ENCODE measurements at places on chromosomes 5 and 9. TPM values are rescaled to one million over a fixed set of nuclear protein-coding genes. Genes with fewer than 3 reads are reported as not detected.
A peak's percentile ranks its signal among the peaks of the same experiment; 100 is the strongest.

DNA sequence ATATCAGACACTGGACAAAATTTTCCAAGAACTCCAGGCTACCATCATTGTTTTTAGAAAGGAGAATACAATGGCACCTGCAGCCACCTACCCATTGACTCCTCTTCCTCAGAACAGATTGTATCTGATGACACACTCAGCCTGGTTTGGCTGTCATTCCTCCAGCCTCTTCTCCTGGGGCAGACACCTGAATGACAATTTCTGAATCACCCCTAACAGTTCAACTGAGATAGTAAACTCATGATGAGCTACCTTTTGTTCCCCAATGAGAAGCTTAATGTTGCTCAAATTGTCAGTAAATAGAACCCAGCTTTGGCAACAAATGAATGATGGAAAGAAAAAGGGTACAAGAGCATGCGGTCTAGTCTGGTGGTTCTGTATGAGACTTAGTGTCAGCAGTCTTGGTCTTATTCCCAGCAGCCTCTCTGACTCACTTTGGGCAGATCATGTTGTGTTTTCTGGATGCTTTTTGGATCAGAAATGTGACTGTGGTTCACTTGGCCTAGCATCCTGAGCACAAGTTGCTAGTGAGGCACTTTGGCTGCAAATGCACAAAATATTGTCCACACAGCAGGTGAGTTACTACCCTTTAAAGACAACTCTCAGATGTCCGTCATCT, 78.3 kb downstream of the MAMDC2 start:
- no peak for DNase-seq

- DNase-seq, result no peak
These were observed 408.7 kb downstream of the ARHGEF28 start for GRCh38 chr5:74034733-74035132.

DNA sequence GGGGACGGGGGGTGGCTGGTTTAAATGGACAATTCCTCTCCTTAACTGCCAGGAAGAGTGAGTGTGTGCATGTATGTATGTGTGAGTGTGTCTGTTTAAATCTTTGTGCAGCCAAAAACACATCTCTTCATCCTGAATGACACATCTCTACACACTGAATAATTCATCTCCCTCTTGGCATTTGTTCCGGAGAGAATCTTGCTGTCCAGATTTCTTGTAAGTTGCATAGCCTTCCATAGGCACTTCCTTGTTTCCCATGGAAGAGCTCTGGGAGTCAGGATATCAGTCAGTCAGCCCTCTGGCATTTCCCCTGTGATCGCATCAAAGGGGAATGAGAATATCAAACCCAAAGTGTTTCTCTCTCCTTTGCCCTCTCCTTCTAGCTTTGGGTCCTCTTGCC, 74.7 kb downstream of the WWC1 start:
- DNase-seq, result no peak

DNA sequence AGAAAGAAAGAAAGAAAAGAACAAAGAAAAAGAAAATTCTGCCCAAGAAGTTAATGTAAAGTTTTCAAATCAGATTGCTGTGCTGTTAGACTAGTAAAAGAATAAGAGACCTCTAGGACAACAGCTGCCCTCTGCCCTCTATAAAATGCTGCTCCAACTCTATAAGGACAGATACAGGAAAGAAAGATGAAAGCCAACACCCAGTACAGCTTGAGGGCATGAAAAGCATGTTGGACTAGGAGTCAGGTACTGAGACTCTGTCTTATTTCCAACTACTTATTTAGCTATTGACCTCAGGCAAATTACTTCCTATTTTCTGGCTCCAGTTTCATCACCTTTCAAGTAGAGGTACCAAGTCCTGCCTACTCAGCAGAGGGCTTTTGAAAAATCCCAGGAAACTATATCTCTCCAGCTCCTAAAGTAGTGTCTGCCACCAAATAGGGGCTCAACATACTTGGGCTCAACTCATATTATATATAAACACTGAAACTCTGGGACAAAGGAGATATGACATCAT, 5.7 kb downstream of the HBEGF start:
- DNase-seq, result no peak

DNA sequence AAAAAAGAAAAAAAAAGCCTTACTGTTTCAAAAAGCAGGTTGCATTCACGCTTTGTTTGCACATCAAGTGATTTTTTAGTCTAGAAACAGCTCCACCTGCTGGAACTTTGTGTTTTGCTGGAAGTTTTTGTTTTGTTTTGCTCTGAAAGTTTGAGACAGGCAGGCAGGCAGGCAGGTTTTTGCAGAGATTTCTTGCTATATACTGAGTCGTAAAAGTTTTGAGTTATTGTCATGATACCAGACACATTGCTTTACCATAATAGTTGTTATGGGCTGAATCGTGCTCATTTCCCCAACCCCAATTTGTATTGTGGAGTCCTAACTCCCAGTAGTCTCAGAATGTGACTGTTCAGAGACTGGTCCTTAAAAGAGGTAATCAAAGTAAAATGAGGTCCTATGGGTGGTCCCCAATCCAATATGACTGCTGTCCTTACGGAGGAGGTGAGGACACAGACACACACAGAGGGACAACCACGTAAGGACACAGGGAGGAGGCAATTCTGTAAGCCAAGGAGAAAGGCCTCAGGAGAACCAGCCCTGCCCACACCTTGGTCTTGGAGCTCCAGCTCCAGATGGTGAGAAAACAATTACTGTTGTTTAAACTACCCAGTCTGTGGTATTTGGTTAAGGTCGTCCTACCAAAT, 20.9 kb downstream of the OR2Y1 start:
- peak; percentile 79 for DNase-seq

Gene GFRA3
- 3.7 TPM for total RNA-seq

- DNase-seq, result no peak
These were observed 141.9 kb downstream of the PBX3 start for GRCh38 chr9:125889112-125889475.

- no peak for DNase-seq
These were observed 132.1 kb upstream of the RAPGEF1 start for GRCh38 chr9:131872006-131872405.

GRCh38 chr9:113187929-113188595, 33.0 kb downstream of the FKBP15 start:
- peak; percentile 93 for DNase-seq

Gene FSTL4
- not detected for total RNA-seq

DNA sequence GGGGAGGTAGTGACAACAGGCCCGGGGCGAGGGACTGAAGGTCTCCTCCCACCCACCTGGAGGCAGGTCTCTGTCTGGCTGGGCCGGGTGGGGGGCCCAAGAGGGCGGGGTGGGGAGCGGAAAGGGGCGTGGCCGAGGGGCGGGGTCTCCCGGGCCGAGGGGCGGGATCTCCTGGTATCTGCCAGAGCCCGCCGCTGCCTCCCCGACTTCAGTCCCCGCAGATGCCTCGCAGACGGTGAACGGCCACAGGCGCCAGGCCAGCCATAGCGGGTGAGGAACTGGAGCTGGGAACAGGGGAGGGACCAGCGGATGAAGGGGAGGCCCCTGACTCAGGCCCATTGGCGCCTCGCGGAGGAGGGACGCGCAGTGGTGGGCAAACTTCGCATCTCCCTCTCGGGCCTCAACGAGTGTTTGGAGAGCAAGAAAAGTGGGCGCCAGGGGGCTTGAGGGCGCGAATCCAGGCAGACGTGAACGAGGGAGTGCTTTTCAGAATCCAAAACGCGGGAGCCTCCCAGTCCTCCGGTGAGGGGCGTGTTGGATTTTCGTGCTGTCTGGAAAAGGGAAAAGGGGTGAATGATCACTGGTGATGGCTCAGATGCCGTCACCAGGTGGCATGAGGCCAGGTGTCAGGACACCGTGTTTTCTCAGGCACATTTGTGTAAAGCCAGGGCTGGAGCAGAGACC, at the start of gene ADGRD2:
TSS of gene ADGRD2 (plus strand) at position 211 of the 684 bp plus-strand sequence. CDS start 1,216 bp downstream, outside the sequence.
- no peak for DNase-seq

GRCh38 chr5:17037751-17038150, 101.7 kb upstream of the MYO10 start:
- no peak for DNase-seq

DNA sequence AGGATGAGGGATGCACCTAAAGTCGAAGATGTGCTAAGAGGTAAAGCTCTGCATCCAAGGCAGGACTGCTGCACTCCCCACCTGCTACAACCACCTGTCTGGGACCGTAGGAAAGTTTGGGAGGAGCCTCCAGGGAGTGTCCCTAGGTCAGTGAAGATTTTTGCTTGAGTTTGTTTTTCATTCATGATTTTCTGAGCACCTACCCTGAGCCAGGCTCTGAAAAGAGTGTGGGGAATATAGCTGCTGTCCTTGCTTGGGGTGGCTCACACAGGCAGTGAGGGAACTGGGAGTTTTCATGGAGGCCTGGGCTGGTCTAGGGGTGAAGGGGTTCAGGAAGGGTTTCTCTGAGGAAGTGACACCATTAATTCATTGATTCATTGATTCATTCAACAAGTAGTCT, 48.9 kb downstream of the SAR1B start:
- no peak for DNase-seq

DNA sequence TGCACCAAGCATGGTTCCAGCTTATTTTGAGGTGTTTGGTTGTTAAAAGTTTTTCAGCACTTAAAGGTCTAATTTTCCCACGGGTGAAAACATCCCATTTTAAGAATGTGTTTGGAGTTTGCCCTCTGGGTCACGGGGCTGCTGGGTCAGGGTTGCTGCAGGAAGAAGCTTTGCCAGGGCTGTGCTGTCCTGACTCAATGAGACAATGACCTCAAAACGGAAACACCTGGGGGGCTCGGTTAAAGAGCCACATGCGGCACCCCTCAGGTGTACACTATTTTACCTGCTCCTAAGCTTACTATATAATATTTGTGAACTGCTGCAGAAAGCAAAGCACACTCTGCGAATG, 27.6 kb downstream of the UBE2QL1 start:
- DNase-seq, result no peak

Gene SPINK1
- total RNA-seq, result not detected

GRCh38 chr5:170154297-170154696, 48.6 kb downstream of the FOXI1 start:
- DNase-seq, result no peak

Gene PRSS3
- total RNA-seq, result not detected

DNA sequence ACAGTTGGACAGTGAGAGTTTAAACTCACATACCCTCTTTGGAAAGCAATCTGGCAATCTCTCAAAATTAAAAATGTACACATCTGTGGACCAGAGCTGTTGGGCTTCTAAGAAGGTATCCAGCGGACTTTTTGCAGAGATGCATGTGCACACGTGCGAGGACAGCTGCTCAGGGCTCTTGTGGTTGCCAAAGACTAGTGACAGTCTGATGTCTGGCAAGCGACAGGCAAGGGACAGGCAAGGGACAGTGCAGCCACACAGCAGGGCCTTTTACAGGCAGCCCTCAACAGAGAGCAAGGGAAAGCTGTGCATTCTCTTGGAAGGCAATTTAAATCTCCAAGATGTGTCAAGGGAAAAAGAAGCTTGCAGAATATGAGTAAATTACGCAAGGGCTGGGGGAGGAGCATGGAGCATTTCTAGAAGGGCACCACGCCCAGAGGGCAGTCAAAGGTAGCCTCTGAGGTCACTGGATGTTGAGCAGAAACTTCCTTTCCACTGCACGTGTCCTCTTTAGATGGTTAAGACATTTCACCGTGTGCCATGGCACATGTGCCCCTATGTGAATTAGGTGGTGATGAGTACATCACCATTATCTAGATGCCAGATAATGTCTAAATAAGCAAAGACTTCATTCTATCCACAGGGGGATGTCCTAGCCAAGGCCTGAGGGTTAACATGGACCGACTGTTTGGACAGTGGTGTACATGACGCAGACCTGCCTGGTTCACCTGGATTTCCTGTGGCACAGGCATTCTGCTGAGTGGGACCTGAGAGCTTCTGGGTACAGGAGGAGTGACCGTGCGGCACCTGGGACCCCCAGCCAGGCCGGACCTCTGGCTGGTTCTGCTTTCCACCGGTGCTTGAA, 9.1 kb downstream of the GFPT2 start:
- no peak for DNase-seq

DNA sequence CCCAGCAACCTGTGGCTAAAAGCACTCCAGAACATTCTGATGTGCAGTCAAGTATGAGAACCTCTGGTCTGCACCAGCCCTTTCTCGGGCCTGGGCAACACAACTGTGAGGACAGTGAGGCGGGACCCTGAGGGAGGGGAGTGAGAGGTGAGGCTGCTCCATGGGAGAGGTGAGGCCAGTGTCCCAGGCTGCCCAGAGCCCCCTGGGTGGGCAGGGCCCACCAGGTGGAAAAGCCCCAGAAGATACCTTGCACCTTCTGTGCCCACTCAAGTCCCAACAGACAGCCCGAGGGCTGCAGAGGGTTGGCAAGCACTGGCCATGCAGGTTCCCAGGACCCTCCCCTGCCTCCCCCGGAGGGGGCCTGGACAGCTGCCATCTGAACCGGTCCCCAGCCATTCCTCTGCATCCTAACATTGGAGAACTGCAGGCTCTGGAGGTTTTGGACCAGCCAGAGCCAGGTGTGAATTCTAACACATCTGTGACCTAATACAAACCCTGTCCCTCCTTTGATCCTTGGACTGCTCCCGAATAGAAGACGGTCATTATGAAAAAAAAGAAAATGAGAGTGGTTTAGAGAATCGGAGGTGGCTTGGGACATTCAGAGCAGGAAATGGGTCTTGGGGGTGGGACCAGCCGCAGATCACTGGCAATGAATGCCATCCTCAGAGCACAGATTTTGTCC, 57.0 kb downstream of the DUSP1 start:
- DNase-seq, result no peak

DNA sequence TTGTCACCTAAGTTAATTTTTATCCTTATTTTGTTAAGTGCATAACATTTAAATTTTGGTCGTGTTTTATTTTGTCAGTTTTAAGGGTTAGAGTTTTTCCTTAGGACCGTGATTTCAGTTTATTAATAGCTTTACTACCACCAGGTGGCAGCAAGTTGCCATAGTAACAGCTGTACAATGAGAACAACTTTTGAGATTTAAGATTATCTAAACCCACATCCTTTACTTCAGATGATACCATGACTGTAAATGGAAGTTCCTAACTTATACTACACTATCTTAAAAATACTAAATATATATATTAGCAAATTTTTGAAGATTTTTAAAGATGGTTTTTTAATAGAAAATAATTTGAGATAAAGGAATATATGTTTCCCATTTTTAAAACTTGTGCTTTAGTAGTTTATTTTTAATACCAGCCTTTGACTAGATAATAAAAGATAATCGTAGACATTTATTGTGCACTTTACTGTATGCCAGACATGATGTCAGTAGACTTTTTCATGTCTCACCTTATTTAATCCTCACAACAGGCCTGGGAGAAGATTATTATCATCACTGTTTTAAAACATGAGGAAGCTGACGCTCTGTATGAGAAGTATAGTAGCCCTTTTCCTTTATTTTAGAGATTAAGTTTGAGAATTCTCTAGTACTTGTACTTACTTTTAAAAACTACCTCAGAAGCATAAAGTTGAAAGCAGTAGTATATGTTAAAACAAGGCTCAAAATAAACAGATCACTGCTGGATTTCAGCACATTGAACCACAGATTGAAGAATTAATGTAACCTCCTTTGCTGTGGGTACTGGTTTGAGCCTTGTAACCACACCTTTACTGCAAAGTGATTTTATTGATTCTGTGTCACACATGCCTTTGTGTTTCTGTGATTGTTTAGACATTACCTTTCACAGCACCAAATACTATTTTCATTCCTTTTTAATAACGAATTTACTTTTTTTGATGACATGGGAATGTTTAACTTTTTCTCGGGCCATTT, 27.5 kb downstream of the SREK1 start:
- no peak for DNase-seq

Gene PLAC8L1
- total RNA-seq, result not detected
